A549 (cell line): ENCODE measurements at places on chromosomes 1 and 21. TPM values are rescaled to one million over a fixed set of nuclear protein-coding genes. Genes with fewer than 3 reads are reported as not detected.

GRCh38 chr1:204545202-204545601 is 29.0 kb downstream of the MDM4 start:
- DNase-seq, result no peak

DNA sequence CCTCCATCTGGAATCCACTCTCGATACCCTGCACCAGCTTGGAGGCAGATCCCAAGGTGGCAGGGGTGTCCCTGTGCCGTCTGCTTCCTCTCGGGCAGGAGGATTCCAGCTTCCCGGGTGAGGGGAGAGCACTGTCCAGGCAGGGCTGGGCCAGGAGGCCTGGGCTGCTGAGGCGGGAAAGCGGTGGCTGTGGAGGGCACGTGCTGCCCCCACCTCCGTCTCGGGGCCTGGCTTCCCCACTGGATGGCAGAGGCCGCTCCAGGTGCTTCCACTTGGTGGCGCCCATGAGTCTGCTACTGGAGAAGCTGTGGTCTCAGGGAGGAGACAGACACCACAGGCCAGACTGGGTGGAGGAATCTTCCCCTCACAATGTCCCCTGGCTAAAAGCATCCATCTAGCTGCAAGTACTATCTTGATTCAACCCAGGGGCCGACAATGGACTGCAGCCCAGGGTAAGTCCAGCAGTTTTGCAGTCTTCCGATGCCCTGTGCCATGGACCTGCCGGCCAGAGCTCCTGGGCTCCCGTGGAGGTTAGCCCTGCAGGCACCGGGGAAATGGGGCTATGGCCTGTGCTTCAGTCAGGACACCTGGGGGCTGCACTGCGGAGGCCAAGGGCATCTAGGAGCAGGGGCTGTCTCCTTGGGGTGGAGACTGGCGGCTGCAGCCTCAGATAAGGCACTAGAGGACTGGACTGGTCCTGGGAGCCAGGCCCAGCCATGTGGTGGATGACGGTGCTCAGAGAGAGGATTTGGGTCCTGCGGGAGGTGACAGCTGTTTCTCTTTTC is 41.3 kb upstream of the EIF4G3 start:
- peak; percentile 32 for DNase-seq

- no peak for DNase-seq
Observed at GRCh38 chr21:41651406-41651805, 115.4 kb downstream of the RIPK4 start.

- DNase-seq, result no peak
Observed at GRCh38 chr1:81310250-81310649, 490.5 kb upstream of the ADGRL2 start.

DNA sequence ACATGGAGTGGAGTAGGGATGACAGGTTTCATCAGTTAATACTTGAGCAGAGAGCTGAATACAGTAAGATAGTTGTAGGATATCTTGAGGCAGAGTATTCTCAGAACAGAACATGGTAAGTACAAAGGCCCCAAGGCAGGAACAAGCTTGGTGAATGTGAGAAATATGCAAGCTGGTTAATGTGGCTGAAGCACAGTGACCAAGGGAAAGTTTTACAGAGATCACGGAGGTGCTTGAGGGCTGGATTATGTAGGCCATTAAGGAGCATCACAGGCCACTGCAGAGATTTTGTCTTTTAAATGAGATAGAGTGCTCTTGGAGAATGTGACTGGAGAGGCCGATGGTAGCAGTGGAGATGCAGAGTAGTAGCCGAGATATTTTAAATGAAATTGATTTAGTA is 54.0 kb upstream of the BOLA1 start:
- DNase-seq, result no peak

GRCh38 chr1:59063501-59063900 is 233.4 kb upstream of the FGGY start:
- no peak for DNase-seq

- DNase-seq, result no peak
Observed at GRCh38 chr1:61370177-61370912, 288.0 kb downstream of the NFIA start.

DNA sequence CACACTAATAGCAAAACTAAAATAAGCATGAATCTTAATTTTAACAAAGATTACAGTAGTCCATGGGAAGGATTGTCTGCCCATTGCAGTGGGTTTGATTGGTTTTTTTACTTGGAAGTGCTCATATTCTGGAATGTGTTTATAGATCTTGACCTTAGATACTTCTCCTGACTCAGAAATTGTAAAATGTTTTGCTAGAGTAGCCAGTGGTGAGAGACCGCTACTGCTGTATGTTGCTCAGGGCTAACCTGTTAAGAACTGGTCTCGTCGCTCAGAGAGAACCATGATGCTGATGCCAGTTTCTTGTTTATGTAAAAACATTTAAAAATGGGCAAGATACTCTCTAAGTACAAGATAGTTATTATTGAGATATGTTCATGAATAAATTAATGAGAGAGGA is 99.9 kb downstream of the ROR1 start:
- DNase-seq, result no peak

DNA sequence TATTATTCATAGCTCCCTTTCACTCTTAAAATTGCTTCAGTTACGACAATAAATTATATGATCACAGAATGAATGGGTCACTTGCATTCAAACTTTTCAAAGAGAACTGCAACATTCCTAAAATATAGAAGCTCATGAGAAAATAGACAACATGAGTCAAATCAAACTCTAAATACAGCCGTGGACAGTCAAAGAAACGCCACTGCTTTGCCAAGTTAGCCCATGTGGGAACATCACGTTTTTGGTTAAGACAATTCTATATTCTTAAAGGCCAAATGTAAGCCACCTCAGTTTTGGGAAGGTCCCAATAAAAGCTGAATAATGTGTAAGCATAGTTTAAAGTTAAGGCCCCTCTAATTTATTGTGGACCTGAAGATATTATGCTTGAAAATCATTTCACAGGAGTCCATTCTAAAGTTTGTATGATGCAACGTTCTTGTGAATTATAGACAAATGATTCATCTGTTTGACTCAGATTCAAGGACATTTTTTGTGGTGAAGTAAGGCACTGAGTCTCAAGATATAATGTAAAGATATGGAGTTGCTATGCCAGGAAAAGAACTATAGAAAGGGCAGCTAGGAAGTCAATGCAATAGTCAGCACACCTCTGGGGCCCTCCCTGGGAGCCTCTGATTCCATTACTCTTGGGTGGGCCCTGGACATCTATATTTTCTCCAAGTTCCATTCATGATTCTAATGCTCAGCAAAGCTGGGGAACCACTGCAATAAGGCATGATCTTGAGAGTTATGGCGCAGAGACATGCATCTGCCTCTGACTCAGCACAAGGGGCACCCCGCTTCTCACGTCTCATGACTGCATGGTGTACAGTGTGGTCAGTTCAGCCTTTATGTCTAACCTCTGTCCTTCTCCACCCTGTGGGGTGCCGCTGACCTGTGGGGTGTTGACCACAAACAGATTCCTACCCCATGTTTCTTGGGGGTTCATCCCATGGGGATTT is 33.9 kb downstream of the ETS2 start:
- DNase-seq, result peak; percentile 53

- no peak for DNase-seq
Observed at GRCh38 chr21:8994640-8995511, 1526.5 kb upstream of the TPTE start.

DNA sequence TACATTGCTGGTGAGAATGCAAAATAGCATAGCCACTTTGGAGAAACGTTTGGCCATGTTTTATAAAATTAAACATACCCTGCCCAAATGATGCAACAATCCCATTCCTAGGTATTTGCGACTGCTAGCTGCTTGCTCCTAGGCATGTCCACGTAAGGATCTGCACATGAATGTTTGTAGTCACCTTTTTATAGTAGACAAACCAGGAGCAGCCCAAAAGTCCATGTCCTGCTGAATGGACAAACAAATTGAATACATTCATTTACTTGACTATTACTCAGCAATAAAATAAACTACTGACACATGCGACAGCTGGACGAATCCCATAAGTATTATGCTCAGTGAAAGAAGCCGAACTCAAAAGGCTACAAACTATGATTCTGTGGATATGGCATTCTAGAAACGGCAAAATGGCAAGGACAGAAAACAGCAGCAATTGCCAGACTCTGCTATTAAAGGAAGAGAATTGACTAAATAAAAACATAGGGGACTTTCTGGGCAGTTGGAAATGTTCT is 161.9 kb upstream of the GALNT2 start:
- no peak for DNase-seq

Gene EFHD2
- 96.2 to 127 TPM (median 108 TPM) in 3 replicates for polyA plus RNA-seq

Gene IARS2
- polyA plus RNA-seq, result 115 to 116 TPM (median 115 TPM) in 3 replicates

Gene APCS
- polyA plus RNA-seq, result not detected in 3 replicates

Gene ADGRL2
- polyA plus RNA-seq, result 10.8 to 12.8 TPM (median 11.6 TPM) in 3 replicates

Gene SLC27A3
- polyA plus RNA-seq, result 1.8 to 2.7 TPM (median 2.1 TPM) in 3 replicates
